ENCODE measurements at places on chromosomes 6 and 20. TPM values are rescaled to one million over a fixed set of nuclear protein-coding genes. Genes with fewer than 3 reads are reported as not detected.

GRCh38 chr20:48622421-48622820 lies 205.4 kb downstream of the PREX1 start:
- no peak for DNase-seq

The C6orf132 gene
- total RNA-seq, result 0.06 TPM

DNA sequence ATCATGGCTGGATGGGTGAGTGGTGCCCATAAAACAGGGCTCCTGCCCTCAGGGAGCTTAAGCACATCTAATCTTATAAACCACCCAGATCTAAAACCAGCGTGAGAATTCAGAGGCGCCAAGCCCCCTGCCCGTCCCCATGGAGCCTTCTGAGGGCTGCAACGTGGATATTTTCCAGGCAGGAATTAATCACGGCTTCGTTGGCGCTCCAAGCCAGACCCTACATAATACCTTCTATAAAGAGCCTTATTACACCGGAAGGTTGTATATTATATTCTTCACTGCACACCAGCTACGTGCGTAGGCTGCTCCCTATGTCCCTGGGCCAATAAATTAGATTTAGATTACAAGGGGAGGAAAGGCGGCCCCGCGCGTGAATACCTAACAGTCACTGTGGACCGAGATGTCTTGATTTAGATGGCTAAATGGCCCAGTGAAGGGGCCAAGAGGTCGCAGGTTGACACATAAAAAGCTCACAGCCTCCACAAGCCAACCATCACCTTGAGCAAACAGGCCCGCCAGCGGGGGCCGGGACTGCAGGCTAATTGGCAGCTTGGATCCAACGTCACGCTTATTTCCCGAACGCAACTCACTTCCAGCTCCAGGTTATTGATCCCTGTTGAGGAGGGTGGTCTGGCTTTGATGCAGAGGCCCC lies 64.7 kb upstream of the APCDD1L start:
- no peak for DNase-seq

The SPO11 gene
- total RNA-seq, result not detected

The GGTLC1 gene
- total RNA-seq, result not detected

The CENPB gene
- 24.1 TPM for total RNA-seq

The PAK5 gene
- total RNA-seq, result not detected

- no peak for DNase-seq
These were observed 211.6 kb downstream of the ZDHHC14 start for GRCh38 chr6:157592541-157592940.

The SLC22A7 gene
- not detected for total RNA-seq

GRCh38 chr20:2255926-2256531 lies 39.8 kb upstream of the TGM3 start:
- DNase-seq, result no peak

GRCh38 chr6:135165031-135165430 lies 16.1 kb upstream of the MYB start:
- no peak for DNase-seq

DNA sequence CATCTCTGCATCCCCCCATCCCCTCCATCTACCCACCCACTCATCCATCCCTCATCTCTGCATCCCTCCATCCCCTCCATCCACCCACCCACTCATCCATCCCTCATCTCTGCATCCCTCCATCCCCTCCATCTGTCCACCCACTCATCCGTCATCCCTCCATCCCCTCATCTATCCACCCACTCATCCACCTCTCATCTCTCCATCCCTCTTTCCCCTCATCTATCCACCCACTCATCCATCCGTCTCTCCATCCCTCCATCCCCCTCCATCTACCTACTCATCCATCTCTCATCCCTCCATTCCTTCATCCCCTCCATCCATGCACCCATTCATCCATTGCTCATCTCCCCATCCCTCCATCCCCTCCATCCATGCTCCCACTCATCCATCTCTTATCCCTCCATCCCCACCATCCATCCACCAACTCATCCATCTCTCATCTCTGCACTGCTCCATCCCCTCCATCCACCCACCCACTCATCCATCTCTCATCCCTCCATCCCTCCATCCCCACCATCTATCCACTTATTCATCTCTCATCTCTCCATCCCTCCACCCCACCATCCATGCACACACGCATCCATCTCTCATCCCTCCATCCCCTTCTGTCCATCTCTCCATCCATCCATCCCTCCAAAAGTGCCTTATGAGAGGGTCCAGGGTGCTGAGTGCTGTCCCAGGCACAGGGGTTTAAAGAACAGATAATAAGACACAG lies 51.4 kb downstream of the WDR27 start:
- DNase-seq, result no peak

The CST2 gene
- not detected for total RNA-seq

DNA sequence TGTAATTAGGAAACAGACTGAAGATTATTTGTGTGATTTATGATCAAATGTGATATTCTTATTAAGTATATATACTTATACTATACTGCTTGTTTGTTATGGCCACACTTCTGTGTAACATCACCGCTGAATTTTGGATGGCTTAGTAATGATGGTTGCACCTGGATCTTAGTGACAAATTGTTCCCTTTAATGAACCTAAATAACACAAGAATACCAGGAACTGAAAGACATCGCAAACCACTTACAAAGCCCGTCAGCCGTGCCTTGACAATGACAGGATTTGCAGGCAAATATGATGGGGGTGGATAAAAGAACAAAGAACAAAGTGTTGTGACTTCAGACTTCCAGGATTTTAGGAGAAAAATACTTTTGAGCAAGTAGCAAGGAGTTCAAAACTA lies 67.1 kb downstream of the LAMP5 start:
- DNase-seq, result no peak

DNA sequence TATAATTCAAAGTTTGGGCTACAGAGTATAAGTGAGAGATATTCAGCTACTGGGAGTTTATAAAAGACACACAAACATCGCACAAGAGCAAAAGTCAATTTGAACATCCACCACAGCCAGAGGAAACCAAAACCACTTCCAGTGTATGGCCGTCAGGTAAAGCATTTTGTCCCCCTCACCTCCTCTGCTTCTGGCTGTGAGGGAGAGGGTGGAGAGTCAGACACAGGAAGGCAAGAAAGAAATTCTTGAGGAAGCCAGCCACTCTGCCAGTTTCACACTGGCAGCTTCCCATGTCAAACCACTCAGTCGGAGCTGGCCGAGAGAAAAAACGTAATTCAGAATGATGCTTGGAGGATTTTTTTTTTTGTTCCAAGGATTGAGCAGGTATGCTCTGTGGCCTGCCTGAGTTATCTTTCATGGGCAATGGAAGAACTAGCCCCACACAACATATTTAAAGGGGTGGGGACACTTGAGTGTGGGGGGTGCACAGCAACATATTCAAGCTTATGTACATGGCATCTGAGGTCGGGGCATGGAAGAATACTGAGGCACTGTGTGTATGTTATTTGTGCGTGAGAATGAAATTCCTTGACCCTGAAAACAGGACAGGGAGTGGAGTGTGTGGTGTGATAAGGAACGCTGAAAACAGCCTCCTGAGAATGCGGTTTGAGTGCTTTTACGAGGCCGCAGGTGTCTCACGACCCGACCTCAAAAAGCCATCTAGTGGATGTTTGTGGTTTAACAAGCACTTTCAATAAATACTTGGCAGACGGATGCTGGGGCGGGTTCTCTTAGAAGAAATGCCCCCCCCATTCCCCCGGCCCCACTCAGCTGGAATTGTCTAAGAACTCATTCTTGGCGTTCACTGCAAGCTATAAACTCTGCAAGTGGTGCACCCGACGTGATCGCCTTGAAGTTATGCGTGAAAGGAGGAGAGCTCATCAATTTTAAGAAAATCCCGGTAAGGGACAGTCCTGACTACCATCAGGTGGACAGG lies 27.5 kb upstream of the ZBTB22 start:
- DNase-seq, result peak; percentile 33

DNA sequence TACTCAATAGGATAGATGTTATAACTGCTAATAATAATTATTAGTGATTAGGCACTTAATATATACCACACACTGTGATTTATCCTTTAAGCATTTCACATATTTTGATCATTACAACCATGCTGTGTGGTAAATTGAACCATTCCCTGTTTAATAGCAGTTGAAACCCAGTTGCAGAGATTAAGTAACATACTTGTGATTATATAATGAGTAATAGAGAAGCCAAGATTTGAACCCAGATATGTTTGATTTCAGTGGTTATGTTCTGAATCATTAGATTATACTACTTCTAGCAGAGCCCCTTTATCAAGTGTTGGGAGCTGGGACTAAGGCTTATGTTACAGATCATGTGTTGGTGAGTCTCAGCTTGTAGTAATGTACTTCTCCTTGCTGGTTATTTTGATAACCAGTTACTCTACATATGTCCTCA lies 44.1 kb downstream of the STK4 start:
- DNase-seq, result no peak

GRCh38 chr6:26205161-26205624 lies 118.0 kb downstream of the HFE start:
- peak; percentile 80 for DNase-seq

DNA sequence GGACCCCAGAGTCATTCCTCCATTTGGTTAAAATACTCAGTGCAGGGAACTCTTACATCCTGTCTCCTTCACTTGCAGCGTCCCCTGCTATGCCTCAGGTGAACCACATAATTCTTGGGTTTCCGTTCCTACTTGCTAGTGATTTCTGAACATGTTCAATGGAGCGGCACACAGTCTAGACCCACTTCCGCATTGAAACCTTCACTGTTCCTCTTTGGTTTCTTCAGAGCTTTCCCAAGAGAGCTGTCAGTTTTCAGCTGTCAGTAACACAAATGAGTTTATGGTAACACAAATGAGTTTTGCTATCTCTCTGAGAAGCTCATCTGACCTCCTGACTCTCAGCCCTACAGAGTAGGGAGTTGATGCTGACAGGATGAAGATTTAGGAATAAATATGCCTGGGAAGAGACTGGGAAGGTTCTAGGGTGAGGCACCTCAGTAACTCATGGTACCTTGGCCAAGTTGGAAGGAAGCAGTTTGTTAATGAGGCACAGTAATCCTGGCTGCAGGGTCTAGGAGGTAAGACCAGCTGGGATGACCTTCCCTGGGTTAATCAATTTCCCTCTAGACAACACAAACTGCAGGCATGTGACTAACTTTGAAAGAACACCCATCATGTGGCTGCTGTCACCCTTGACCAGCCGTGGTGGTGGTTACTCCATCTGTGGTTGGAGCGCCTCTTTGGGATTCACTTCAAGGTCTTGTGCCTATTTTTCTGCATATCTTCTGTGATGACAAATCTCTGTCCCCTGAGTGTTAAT lies 5.4 kb downstream of the SYS1 start:
- DNase-seq, result no peak

- DNase-seq, result no peak
These were observed 13.7 kb downstream of the C20orf96 start for GRCh38 chr20:276620-277495.

DNA sequence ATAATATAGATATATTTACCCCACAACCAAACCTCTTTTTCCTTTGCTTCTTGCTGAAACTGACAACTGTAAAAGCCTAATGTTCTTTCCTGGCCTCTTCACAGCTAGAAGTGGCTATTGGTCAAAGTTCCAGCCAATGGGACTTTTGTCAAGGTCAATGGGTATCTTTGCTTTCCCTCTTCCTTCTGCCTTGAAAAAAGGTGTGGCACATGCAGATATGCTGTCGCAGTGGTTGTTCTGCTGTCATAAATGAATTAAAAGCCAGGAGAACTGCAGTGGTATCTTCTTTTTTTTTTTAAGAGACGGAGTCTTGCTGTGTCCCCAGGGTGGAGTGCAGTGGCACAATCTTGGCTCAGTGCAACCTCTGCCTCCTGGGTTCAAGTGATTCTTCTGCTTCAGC lies 29.9 kb downstream of the MAN1A1 start:
- DNase-seq, result no peak

The BTNL2 gene
- not detected for total RNA-seq

GRCh38 chr6:55423933-55424332 lies 96.7 kb downstream of the GFRAL start:
- no peak for DNase-seq

The ADGRF5 gene
- not detected for total RNA-seq

The BNIP5 gene
- not detected for total RNA-seq

All from CD8-positive, alpha-beta T cell (primary cell).